ENCODE measurements at places on chromosomes 2 and 18. TPM values are rescaled to one million over a fixed set of nuclear protein-coding genes. Genes with fewer than 3 reads are reported as not detected.

Gene IAH1
- total RNA-seq = 53.6 TPM

DNA sequence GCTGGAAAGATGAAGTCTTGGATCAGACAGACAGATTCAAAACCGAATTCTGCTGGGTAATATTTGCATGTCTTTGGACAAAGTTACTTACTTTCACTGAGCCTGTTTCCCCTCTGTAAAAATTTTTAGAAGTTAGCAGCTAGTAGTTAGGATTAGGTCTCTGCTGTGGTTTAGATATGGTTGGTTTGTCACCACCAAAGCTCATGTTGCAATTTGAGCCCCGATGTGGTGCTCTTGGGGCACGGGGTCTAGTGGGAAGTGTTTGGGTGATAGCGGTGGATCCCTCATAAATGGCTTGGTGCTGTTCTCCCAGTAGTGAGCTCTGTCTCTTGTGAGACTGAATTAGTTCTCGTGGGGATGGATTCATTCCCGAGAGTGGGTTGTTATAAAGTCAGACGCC, 38.9 kb upstream of the PNO1 start:
- no peak overlapping the region for H3K4me3 ChIP-seq
- DNase-seq = no peak
- H3K27ac ChIP-seq = no peak overlapping the region
- H3K4me1 ChIP-seq = no peaks in the 10 kb centered on the region
- no peaks in the 10 kb centered on the region for H3K36me3 ChIP-seq

DNA sequence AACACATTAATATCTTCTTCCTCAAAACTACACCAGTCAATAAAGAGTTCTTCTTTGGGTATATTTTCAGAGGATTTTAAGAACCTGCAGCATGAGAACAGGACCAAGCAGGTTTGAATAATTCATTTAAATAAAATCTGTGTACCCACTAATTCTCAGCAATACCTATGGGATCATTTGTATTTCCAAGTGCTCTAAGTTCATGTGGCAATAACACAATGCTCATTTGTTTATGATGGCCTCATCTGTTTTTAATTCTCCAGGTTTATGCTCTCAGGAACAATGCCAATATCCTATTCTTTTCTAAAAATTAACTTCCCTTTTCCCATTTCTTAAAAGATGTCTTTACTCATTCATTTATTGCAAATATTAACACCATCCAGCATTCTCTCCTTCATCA, 264.7 kb downstream of the METTL4 start:
- H3K4me1 ChIP-seq = no peaks in the 10 kb centered on the region
- no peaks in the 10 kb centered on the region for H3K27me3 ChIP-seq
- DNase-seq = no peak
- H3K36me3 ChIP-seq = no peaks in the 10 kb centered on the region

DNA sequence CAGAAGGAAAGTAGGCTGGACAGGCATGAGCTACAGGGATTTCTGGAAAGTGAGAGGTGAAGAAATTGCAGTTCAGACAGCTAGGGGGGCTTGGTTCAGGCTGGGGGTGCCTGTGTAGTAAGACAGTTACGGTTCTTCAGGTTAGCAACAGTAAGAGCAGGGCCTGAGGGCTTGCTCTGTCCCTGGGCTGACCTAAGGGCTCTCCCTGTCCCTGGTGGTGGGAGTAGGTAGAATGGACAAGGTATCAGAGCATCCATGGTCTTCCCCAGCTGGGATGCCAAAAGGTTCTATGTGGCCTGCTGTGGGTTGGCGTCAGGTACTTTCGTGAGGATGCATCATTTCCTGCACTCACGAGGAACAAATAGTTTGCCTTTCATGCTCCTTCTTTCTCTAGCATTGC, 34.6 kb upstream of the TACR1 start:
- H3K27ac ChIP-seq = no peak overlapping the region
- H3K27me3 ChIP-seq = no peaks in the 10 kb centered on the region
- DNase-seq = no peak
- no peaks in the 10 kb centered on the region for H3K36me3 ChIP-seq
- no peaks in the 10 kb centered on the region for H3K4me1 ChIP-seq
- H3K4me3 ChIP-seq = no peak overlapping the region

All from thoracic aorta (tissue), 2 donors.